ENCODE measurements at places on chromosomes 13 and 19.

GRCh38 chr19:33569821-33570220 is 48.2 kb upstream of the PEPD start:
- no peak for DNase-seq

DNA sequence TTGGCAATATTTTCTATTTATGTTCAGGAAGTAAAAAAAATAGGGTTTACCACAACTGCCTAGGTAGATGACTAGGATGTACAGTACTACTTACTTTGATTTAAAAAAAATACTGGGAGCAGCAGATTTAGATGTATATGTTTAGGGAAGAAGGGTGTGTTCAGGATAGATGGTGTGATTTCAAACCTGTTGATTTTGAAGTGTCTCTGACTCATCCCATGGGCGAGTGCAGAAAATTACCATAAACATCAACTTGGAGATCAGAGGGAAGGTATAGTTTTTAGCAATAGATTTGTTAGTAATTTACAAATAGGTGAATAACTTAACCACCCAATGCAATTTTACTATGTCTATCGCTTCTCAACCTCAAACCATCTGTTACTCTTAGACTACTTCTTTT is 214.8 kb downstream of the NDFIP2 start:
- no peak for DNase-seq

DNA sequence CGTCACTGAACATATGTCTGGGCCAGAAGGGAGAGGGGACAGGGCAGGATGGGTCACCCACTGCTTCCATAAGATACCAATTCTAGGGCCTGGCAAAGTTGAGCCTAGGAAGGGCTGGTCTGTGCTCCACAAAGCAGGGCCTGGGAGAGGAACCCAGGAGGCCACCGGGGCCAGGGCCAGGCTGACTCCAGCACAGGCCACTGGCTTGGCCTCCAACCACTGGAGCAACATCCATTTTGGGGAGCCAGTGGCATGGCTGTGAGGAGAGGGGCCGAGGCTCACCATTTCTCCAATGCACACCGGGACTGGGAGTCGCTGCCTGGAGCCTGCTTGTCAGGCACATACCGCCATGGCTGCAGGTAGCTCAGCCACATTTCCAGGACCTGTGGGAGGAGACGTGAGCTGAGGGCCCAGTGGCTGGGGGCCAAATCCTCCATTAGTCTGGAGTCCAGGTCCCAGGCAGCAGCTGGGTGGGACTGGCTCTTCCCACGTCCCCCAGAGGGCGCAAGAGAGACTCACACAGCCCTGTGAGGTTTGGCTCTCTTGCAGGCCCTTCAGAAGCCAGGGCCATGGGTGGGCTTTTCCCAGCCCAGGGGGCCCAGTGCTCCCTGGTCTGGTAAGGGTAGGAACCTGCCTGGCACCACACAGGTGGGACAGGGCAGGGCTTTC is 27.7 kb downstream of the TUBA3C start:
- no peak for DNase-seq

- no peak for DNase-seq
Observed at GRCh38 chr19:54456423-54457373, 6.9 kb downstream of the LENG9 start.

- DNase-seq = no peak
Observed at GRCh38 chr13:66659701-66660467, 570.3 kb downstream of the PCDH9 start.

- no peak for DNase-seq
Observed at GRCh38 chr19:48444936-48445200, 915 bp upstream of the GRWD1 start.

GRCh38 chr13:47252627-47253026 is 355.8 kb upstream of the HTR2A start:
- no peak for DNase-seq

DNA sequence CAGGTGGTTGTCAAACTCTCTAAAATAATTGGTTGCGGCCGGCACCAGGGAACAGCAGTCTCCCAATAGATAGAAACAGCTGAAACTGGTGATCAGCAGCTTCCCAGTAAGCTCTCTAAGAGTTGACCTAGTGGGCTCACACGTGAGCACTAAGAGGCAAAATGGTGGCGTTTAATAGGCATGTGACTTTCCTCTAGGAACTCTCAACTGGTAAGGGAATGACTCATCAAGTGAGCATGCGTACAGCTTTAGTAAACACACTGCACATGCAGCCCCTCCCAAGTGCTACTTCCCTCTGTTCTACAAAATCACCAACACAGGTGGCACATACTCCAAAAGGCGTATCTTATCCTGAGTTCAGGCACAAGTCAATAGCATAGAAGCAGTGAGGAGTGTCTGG is 41.7 kb downstream of the TNFSF11 start:
- DNase-seq = no peak

DNA sequence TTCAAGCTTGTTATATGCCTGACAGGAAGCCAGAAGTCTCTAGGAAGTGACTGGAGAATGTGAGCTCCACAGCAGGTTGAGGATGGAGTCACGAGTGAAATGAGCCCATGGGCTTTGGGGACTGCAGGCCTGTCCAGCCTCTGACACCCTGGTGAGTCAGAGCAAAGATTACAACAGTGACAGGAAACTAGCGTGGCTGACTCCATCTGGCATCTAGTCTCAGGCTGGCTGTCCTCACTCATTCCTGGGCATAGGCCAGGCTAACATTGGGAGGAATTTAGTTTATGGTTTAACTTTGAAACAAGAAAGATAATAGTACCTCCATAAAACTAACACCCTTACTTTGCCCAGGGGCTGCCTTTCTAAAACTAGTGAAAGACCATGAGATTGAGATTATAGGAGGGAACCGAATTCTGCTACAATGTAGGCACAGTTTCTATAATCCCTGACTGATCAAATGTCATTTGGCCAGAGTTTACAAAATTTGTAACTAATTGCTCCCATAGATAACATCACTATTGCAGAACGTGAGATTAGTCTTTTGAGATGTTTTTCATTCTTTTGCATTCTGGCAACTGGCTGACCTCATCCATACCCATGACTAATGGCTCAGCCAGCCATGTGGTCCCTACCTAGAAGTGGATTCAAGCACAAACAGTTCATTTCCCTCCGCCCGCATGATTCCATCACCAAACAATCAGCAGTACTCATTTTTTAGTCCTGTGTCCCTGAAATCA is 28.4 kb downstream of the PSG1 start:
- DNase-seq = no peak

Data from activated CD4-positive, alpha-beta T cell treated with anti-CD3 and anti-CD28 coated beads, Interleukin-2, amount 50 U/mL, for 1 hour (primary cell).